Activated gamma-delta T cell treated with anti-CD3 and anti-CD28 coated beads, Interleukin-2, amount 50 U/mL, for 16 hours (primary cell): ENCODE measurements at places on chromosomes 2 and 18.

DNA sequence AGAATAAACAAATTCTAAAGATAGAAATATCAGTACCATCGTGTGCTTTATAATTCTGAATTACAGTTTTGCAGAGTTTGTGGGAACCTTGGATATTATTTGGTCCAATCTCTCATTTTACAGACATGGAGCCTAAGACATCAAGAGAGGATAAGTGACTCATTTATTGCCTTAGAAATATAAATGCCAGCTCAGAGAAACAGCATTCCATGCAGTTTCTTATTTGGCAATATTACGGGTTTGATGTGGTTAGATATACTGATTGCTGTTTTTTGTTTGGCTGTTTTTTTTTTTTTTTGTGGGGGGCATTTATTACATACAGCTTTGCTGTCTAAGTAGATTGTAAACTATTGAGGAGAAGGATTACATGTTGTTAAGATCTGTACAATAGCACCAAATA, 1241.1 kb upstream of the LRRTM1 start:
- DNase-seq: no peak

DNA sequence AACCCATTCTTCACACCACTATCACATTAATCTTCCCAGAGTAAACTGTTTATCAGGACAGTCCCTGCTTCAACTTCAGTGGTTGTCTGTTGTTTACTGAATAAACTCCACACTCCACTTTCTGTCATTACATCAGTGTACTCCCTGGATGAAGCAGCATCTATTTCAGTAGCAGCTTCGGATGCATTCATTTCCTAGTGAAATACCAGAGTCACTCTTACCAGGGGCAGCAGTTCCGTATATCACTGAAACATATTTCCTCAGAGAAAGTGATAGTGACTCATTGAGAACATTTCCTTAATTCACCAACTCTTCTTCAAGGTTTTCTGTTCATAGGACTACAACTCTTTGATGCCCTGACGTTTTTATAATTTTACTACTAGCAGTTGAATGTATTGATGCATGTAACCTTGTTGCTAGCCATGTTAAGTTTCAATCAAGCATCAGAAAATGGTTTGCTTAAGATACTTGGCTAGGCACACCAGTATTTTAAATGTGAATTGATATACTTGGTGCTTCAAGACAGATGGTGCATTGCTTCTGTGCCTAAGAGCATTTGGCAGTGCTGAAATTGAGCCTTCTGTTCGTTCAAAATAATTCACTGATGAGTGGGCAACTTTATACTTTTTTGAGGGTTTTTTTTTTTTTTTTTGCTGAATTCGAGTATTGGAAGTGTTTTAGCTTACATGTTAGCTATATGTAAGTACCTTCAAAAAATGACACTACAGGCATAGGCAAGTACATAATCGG, 92.3 kb downstream of the UBE2E3 start:
- no peak for DNase-seq

DNA sequence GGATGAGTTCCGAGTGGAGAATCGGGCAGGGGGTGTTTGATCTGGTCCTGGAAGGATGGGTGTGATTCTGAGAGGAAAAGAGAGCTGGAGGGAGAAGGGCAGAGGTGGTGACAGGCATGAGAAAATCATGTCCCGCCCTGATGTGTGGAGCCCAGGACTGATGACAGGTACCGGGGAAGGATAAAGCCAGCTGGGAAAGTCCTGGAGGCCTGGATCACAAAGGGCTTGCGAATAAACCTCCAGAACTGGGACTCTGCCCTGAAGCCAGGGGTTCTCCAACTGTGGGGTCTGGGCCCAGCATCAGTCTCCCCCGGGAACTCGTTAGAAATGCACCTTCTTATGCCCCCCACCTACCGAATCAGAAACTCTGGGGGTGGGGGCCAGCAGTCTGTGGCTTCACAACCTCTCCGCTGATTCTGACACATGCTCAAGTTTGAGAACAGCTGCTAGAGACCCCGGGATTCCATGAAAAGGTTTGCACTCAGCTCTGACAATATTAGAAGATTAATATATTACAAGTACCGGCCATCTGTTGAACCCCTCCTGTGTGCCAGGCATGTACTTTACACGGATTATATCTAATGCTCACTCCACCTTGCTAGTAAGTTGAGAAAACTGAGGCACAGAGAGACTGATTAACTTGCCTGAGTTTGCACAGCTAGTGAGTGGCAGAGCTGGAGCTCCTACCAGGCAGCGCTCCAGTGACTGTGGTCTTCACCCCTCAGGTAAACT, 8.0 kb downstream of the TNFRSF11A start:
- no peak for DNase-seq

DNA sequence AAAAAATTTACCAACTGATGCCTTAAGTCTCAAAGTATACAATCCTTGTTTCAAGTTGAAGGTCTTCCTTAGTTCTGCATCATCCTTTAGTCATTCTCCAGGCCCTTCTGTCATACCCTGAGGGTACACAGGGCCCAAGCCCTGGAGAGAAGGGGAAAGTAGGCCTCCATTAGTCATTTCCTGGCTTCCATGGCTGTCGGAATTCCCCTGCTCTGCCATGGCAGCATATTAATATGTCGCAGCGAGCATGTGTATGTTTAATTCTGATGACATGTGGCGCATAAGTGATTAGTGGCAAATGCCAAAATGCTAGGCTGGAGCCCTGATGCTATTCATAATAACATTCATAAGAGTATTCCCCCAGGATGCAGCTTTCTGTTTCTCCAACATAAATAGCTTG, 22.1 kb downstream of the GPR39 start:
- DNase-seq: no peak

DNA sequence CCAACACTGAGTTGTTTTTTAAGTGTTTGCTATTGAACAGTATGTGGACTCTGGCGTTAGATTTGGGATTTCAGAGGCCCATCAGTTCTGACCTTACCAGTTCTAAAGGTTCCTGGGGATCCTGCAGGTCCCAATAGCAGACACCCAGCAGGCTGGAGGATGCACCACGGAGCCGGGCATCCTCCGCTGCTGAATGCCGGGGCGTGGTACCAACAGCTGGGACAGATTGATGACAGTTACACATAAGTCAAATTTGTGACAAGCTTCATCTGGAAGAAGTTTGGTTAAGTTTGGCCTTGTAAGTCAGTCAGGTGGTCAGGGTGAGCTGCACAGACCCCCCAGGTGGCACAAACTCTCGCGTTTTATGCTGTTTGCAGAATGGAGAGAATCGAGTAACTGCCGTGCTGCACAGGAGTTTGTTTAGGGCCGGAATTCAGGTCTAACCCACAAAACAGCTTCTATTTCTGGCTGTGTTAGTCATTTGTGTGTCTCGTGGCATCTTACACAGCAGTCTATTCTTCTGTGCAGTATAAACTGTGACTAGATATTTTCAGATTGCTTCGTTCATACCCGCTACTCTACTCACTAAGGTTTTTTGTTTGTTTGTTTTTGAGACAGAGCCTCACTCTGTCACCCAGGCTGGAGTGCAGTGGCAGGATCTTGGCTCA, 19.2 kb downstream of the CTDP1 start:
- no peak for DNase-seq

DNA sequence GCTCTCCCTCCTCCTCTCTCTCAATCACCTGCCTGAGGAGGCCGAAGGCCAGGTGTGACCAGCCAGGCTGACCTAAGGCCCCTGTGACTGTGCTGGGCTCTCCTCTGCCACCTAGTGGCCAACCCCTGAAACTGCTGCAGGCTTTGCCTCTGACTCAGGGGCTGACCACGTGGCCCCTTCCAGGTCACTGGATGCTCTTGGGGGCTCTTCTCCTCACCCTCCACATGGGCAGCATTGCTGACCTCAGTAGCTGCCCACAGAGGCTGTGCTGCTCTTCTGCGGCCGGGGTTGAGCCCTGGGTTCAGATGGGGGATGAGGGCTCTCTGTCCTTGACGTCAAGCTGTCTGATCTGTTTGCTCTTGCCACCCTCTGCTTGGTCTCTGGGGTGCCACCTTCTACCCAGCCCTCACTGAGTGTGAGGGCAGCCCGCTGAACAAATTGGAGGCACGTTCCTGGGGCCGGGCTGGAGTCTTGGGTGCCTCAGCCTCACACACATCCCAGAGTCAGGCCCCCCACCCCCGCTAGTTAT, 122.7 kb downstream of the TWIST2 start:
- DNase-seq: peak; percentile 19

DNA sequence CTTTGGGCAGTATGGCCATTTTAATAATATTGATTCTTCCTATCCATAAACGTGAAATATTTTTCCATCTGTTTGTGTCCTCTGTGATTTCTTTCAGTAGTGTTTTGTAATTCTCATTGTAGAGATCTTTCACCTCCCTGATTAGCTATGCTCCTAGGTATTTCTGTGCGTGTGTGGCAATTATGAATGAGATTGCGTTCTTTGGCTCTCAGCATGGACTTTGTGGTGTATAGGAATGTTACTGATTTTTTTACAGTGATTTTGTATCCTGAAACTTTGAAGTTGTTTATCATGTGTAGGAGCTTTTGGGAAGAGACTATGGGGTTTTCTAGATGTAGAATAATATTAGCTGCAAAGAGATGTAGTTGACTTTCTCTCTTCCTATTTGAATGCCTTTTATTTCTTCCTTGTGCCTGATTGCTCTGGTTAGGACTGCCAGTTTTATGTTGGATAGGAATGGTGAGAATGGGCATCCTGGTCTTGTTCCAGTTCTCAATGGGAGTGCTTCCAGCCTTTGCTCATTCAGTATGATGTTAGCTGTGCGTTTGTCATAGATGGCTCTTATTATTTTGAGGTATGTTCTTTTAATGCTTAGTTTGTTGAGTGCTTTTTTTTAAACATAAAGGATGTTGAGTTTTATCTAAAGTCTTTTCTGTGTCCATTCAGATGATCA, 27.0 kb upstream of the THUMPD2 start:
- no peak for DNase-seq

DNA sequence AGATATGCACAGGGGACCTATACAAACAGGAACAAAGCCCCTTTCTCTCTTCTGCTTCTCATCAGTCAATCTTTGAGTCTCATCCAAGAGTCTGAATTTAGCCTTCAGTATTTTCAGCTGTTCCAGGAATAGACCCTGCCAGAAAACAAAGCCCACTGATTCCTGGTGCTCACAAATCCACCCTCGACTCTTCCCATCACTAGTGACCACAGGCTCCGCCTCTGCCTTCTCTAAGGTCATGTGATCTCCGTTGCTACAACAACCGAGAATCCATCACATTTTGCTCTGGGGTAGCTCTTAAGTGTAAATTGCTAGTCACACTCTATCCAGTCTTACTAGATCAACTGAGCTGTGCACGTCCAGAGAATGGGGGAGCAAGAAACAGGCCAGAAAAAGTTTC, 46.4 kb upstream of the SPTBN1 start:
- DNase-seq: no peak
